Endothelial cell (in vitro differentiated cells): ENCODE measurements at places on chromosomes 7 and 10.

GRCh38 chr7:2123360-2123759 lies 109.4 kb downstream of the MAD1L1 start:
- no peak for DNase-seq

- DNase-seq: no peak
Observed at GRCh38 chr7:99422625-99423024, 13.9 kb downstream of the BUD31 start.

DNA sequence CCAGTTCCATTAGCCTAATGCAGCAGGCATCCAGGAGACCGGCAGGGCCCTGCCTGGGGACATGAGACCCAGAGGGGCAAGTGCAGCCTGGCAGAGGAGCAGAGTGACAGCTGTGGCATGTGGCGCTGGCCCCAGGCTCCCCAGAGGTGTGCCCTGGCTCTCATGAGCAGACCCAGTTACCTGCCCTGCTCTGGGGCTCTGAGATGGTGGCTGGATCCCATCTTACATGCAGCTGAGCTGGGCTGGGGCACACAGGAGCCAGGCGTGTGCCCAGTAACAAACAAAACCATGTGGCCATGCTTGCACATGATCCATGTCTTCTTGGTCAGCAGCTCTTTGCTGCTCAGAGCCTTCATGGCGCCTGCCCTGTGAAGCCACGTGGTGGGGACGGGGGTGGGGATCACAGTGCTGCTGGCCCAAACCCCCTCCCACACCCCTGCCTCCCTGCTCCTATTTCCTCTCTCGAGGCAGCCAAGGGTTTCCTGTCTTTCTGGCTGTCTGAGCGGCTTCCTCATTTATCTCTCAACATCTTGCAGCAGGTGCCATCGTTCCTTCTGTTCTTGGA lies 40.3 kb upstream of the GTF2I start:
- DNase-seq: peak; percentile 52

DNA sequence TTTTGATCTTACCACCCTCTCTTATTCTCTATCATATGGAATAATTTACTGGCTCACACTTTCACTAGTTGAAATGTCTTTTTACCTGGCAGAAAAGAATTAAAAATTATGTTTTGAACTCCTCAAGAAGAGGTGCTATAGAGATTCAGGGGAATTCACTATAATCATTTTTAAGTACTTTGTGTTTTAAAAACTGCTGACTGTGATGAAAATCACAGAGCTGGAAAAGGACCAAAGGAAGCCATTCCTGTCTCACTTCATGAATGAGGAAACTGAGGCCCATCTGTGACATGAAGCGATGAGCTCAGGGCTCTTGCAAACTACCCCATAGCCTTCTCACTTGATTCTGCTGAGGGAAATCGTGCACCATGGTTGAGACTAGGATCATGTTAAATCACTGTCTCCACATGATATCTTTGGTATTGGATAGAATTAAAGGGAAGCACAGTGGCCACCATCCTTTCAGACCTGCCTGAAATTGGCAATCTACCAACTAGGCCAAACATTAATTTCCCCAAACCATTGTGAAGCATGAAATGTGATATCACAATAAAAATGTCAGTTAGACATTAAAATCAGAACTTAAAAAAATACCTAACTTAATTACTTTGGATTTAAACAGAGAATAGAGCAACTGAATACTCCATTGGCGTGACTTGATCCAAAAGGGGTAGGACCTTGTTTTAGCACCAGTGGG lies 141.0 kb downstream of the FZD1 start:
- DNase-seq: no peak

GRCh38 chr10:65622608-65623007 lies 1303.2 kb upstream of the LRRTM3 start:
- no peak for DNase-seq

DNA sequence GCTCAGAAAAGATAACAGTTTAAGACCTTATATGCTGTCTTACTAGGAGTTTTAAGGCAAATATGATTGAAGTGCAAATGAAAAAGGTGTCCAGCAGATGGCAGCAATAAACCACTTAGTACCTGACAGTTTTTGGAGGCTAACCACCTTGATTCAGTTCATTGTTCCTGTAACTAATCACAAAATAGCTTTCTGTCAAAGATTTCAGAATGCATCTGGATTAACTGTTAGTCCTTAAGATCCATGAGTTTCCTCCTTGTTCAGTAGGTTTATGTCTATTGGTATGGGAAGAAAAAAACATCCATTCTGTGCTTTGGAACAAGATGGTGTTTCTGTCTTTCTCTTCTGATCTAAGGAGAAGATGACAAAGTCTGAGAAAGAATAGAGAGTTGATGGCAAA lies 46.6 kb downstream of the CCSER2 start:
- peak; percentile 54 for DNase-seq

- peak; percentile 30 for DNase-seq
Observed at GRCh38 chr7:127822822-127823508, 171.0 kb downstream of the SND1 start.

DNA sequence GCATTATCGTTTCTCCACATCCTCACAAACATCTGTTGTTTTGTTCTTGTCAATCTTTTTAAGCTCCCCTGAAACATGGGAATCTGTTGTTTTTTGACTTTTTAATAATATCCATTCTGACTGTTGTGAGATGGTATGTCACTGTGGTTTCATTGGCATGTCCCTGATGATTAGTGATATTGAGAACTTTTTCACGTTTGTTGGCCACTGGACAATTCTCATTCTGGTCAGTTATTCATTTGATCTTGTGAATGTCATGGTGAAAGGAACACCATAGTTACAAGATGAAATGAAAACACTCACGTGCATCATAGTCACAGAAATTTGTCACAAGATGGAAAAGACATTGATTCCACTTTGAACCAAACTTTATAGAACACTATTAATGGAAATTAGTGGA lies 20.5 kb upstream of the SGCE start:
- no peak for DNase-seq

GRCh38 chr10:4535521-4535920 lies 290.5 kb upstream of the AKR1E2 start:
- DNase-seq: no peak

- no peak for DNase-seq
Observed at GRCh38 chr10:110708776-110709443, 64.8 kb downstream of the RBM20 start.

- no peak for DNase-seq
Observed at GRCh38 chr7:157670490-157671357, 333.9 kb downstream of the DNAJB6 start.

- no peak for DNase-seq
Observed at GRCh38 chr7:19060761-19061259, 56.6 kb downstream of the TWIST1 start.

GRCh38 chr7:56087445-56087844 lies 5.3 kb downstream of the PHKG1 start:
- no peak for DNase-seq

- DNase-seq: peak; percentile 70
Observed at GRCh38 chr10:99560277-99561126, 27.8 kb downstream of the NKX2-3 start.

- DNase-seq: no peak
Observed at GRCh38 chr7:93301736-93302135, 69.6 kb downstream of the VPS50 start.

- DNase-seq: no peak
Observed at GRCh38 chr10:97788552-97789442, 17.0 kb upstream of the SFRP5 start.

- no peak for DNase-seq
Observed at GRCh38 chr7:36895192-36895591, 170.9 kb upstream of the AOAH start.

DNA sequence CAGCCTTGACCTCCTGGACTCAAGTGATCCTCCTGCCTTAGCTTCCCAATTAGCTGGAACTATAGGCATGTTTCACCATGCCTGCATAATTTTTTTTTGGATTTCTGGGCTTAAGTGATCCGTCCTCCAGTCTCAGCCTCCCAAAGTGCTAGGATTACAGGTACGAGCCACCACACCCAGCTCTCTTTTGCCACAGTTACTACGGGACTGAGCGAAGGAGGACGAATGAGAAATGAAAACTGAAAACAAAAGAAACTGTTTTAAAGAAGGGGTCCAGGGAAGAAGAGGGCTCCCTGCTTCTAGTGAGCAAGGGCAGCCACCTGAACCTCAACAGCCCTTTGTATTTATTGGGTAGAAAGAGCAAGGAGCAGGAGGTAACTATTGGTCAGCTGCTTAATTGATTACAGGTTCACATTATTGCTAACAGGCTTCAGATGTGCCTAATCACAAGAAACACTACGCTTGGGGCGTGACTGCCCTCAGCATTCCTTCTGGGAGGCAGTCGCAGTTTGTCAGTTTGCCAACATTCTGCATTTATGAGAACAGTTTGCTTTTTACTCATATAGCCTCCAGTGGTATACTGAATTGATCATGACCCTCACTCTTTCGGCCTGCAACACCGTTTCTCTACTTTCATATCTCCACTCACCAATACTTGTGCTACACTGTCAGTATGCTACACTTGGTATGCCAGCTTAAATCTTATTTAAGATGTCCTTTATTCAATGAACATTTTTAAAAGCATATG lies 676.8 kb downstream of the DNAJB9 start:
- DNase-seq: no peak

DNA sequence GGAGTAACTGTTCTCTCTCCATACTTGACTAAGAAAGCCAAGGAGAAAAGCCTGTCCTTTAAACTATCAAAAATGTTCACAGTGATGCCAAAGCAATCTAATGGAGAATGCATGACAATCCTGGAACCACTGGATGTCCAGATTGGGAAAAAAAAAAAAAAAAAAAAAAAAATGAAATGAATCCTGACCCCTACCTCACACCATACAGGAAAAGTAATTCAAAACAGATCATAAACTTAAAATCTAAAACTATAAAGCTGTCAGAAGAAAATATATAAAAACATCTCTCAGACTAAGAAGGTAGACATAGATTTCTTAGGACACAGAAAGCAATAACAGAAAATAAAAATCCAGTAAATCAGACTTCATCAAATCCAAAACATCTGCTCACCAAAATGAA lies 18.4 kb downstream of the FBXW4 start:
- no peak for DNase-seq

GRCh38 chr7:18445916-18446520 lies 49.5 kb upstream of the HDAC9 start:
- DNase-seq: no peak

DNA sequence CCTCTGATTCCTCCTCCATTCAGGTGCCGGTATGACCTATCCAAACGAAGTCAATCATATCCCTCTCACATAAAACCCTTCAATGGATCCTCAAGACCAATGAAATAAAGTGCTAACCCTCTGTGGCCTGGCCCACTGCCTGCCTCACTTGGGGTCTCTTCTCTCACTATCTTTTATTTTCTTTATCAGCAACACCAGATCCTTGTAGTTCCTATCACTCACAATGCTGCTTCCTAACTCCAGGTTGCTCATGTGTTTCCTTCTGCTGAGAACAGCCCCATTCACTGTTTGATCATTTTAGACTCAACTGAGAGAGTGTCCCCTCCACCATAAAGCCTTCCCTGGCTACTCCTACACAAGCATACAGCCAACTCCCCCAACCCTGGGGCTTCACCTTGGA lies 180.6 kb downstream of the DOCK4 start:
- DNase-seq: no peak

DNA sequence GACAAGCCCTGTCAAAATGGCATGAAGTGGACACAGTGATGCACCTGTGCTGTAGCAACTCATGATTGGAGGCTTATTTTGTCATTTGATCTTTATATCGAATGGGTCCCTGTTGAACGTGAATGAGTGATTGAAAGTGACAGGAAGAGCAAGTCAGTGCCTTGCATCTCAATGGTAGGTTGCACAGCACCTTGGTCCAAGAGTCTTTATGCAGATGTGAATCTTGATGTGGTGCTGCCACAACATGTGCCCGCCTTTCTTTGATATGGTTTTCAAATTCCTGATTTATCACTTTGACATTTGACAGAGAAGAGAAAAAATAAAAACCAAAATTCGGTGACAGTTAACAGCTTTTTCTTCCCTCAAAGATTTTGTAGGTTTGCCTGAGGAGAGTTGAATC lies 1182.4 kb downstream of the DNAJB9 start:
- DNase-seq: no peak
